Kidney epithelial cell (primary cell): ENCODE measurements at places on chromosomes 4 and X. TPM values are rescaled to one million over a fixed set of nuclear protein-coding genes. Genes with fewer than 3 reads are reported as not detected.

The ITIH6 gene
- not detected in 2 replicates for total RNA-seq

The CDKL2 gene
- total RNA-seq, result 3.9 and 4.1 TPM in 2 replicates

The DCLK2 gene
- total RNA-seq, result 2.3 and 3.4 TPM in 2 replicates

The IL1RAPL1 gene
- total RNA-seq, result 0.07 TPM in 1 of 2 replicates, not detected in the other

The ANAPC4 gene
- 16.6 and 24.9 TPM in 2 replicates for total RNA-seq

The TCEAL9 gene
- total RNA-seq, result 99.1 and 154 TPM in 2 replicates

The PIGA gene
- total RNA-seq, result 15.5 and 18.6 TPM in 2 replicates

The FGB gene
- 1.5 and 3.7 TPM in 2 replicates for total RNA-seq

The ZGRF1 gene
- total RNA-seq, result 4.4 and 5.9 TPM in 2 replicates

The PNMA6A gene
- 7.8 and 7.9 TPM in 2 replicates for total RNA-seq

The MAP3K15 gene
- total RNA-seq, result 1.5 and 2.2 TPM in 2 replicates

The KLHL15 gene
- 4.4 and 4.6 TPM in 2 replicates for total RNA-seq

The MAGEA10 gene
- total RNA-seq, result not detected in 2 replicates

The COL25A1 gene
- total RNA-seq, result 1.9 and 4.3 TPM in 2 replicates

The CSAG2 gene
- total RNA-seq, result not detected in 2 replicates

The RENBP gene
- total RNA-seq, result 22.9 and 38.7 TPM in 2 replicates

The GABRG1 gene
- not detected in 2 replicates for total RNA-seq
